ENCODE measurements at places on chromosomes 7 and 10.

DNA sequence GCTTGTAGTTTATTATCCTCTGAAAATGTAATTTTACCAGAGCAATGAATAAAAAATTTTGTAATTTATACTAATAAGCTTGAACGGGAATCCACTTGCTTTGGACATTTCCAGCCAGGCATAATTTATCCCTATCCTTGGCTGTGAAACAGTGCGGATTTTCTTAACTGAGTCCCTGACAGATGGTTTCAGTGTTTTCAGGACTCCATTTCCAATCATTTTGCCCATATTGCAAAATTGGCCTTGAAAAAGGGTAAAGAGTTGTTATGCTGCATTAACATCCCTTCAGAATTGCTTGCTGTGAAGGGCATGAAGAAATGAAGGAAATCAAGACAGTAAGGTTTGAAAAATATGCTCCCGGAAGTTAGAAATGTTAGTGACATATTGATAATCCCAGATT, 57.7 kb downstream of the NXPH1 start:
- no peak for DNase-seq

GRCh38 chr10:68139448-68140272, 30.4 kb downstream of the MYPN start:
- DNase-seq: no peak

- no peak for DNase-seq
Observed at GRCh38 chr7:83038787-83039186, 123.9 kb downstream of the PCLO start.

- DNase-seq: no peak
Observed at GRCh38 chr10:103636492-103636891, 143.0 kb downstream of the NEURL1 start.

GRCh38 chr10:64430690-64431323, 909.6 kb downstream of the REEP3 start:
- no peak for DNase-seq

GRCh38 chr7:5367661-5368060, 56.0 kb downstream of the TNRC18 start:
- DNase-seq: no peak

GRCh38 chr10:93993414-93993781, 333 bp upstream of the PLCE1 start:
- DNase-seq: no peak

DNA sequence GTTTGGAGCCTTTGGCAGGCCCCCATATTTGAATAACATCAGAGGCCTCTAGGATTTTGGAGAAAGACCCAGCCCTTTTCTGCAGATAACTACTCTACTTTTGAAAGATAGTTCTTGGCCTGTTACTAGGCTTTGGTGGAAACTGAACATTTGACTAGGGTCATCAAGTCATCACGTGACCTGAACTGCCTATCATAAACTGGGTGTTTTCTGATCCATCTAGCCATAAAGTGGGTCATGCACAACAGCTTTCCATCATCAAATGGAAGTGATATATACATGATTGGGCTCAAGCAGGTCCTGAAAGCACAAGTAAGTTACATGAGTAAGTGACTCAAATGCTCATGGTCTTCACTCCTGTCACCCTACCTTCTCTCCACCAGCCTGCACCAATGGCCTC, 552.3 kb upstream of the GRM3 start:
- DNase-seq: no peak

DNA sequence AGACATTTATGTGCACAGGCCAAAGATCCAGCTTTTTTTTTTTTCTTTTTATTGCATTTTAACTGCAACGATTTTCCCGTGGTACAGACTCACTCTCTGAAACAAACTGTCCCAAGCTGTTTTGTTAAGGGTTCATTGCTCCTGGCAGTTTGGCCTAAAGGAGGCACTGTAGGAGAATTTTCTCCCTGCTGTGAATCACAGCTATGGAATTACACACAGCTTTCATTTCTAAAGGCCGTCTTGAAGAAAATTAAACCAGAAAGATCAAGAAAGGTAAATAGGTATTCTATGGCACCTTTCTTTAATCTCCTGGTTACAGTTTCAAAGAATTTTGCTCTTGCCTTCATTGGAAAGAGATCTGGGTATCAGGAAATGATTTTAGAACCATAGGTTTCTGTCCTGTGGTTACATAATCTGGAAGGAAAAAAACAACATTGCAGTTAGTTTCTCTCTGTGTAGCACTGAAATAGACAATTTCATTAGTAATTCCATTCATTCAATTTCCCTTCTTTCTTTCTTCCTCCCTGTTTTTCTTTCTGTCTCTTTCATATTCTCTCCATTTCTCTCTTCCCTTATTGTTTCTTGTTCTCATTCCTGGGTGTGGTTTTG, 51.2 kb downstream of the PDK4 start:
- DNase-seq: no peak

- DNase-seq: peak; percentile 45
Observed at GRCh38 chr7:5396542-5396941, 27.1 kb downstream of the TNRC18 start.

DNA sequence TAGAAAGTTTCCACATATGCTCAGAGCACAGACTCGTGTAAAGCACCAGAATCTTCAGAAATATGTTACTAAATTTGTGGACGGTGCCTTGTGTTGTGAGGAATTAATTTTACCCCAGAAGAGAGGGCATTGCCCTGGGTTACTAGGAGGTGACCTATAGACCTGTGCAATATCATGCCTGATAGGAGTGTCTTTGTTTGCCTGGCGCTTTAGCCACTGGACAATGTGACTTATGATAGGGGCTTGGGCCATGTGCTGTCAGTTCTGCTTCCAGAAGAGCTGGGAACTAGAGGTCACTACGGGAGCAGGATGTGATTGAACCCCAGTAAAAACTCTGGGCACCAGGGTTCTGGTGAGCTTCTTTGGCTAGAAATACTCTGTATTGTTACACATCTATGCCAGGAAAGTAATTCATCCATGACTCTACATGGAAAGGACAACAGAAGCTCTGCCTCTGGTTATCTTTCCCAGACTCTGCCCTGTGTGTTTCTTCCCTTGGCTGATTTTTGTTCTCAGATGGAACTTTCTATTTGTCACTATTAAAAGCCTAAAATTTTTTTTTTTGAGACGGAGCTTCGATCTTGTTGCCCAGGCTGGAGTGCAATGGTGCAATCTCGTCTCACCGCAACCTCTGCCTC, 75.5 kb downstream of the SIRT1 start:
- no peak for DNase-seq

- no peak for DNase-seq
Observed at GRCh38 chr7:41885078-41885477, 182.2 kb upstream of the INHBA start.

- no peak for DNase-seq
Observed at GRCh38 chr7:155676052-155676451, 31.6 kb downstream of the RBM33 start.

DNA sequence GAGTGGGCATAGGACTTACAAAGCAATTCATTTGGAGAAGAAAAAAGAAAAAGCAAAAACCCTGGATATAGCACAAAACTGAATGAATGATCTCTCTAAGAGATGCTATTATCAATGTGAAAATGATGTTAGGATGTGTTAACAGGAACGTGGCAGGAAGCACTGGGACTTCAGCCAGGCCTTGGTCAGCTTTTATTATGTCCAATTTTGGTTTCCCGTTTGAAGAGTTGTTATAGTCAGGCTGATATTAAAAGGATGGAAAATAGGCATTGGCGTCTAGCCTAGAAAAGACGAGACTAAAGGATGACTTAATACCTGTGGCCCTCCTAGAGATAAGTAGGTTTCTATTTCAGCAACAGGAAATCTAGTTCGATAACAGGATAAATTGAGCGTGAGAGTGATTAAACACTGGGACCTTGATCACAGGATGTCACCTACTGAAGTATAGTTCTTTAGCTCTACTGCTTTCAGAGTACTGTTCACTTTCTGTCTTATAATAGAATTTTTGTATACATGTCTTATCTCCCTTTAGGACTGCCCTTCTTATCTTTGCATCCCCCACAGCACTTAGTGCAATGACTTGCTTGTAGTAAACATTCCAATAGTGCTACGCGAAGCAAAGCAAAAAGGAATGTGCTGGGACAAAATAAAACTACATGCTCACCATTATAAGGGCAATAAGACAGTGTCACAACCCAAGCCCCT, 99.8 kb upstream of the AGBL3 start:
- DNase-seq: no peak

- no peak for DNase-seq
Observed at GRCh38 chr10:33521062-33521461, 186.6 kb upstream of the NRP1 start.

DNA sequence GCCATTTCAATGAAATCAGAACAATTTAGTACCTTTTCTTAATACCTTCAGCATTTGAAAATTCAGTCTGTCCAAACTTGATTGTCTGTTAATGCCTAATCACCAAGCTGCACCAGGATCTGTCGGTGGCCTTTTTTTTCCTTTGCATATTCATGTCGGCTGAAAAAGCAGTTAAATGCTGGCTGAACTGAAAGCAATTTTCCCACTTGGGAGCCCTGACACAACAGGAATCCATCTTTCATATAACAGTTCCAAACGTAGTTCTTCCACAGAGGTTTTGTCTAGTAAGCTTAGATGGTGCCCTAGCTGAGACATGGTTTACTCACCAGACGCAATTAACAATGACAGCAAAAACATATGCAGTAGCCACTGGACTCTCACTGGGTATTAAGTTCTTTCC, 83.6 kb upstream of the CHCHD3 start:
- DNase-seq: no peak

- no peak for DNase-seq
Observed at GRCh38 chr7:75920431-75921161, 5.6 kb downstream of the POR start.

GRCh38 chr10:119135513-119135881, 30.0 kb downstream of the SFXN4 start:
- no peak for DNase-seq

- no peak for DNase-seq
Observed at GRCh38 chr10:71629131-71629530, 90.4 kb downstream of the C10orf105 start.

GRCh38 chr7:100914879-100915447, 19.3 kb upstream of the ACHE start:
- DNase-seq: no peak

- no peak for DNase-seq
Observed at GRCh38 chr7:151869968-151870918, 6.7 kb downstream of the PRKAG2 start.

- no peak for DNase-seq
Observed at GRCh38 chr10:71099731-71100361, 112.5 kb upstream of the UNC5B start.

DNA sequence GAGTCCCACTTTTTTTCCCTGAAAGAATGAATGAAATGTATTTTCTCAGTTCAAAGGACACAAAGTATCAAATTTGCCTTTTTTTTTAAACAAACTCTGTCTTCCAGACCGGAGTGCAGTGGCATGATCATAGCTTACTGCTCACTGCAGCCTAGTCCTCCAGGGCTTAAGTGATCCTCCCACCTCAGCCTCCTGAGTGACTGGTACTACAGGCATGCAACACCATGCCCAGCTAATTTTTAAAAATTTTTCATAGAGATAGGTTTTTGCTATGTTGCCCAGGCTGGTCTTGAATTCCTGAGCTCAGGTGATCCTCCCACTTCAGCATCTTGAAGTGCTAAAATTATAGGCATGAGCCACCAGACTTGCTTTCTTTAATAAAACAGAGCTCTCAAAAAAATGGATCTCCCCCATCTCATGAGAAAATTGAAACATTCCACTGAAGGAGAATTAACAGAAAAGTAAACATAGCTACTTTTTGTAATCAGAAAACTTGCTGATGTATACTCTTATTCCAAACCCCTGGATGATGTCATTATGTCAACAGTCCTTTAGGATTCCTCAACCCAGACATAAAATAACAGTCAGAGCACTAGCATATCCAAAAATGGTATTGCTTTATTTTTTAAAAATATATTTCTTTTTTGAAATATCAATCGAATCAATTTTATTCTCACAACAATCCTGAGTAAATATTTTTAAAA, 12.3 kb upstream of the TRDMT1 start:
- no peak for DNase-seq

DNA sequence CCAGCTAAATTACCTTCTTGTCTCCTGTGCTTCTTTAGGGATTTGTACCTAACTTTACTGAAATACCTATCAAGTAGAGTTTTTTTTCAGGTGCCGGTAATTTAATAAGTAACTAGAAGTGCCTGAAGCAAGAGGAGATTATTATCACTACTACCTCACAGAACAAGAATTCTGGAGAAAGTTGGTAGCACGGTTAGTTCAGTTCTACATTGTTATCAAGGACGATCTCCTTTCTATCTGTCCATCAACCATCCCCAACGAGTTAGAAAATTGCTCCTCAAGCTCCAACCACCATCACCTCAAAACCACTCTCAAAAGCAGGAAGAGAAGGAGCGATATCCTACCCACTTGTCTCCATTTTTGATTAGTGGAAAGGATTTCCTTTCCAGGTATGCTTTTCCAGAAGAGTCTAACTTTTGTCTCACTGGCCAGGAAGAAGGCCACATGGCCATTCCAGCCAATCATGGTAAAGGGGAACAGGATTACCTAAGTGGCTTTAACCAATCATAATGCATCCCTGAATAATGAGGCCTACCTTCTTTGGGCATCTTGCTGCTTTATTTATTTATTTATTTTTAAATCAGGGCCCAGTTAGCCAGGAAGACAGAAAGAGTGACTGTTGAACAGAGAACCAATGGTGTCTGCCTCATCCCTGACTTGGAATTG, 265.2 kb downstream of the SNX13 start:
- DNase-seq: no peak

DNA sequence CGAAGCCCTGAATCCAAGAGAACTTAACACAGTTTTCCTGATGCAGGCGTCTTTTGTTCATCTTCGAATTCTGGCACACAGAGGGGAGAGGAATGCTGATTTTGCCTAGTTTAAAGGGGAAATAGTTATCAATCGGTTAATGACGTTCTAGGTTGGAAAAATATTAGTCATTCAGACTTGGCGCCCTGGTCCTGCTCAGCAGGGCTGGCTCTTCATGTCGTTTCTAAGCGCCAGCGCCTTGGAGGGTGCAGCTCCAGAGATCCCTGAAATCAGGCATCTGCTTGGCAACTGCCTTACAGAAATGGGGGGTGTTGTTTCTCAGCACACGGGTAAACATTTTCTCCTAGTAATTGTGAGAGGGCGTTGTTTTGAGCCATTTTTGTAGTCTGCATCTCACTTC, 1.3 kb upstream of the PRTFDC1 start:
- DNase-seq: no peak

- no peak for DNase-seq
Observed at GRCh38 chr10:4543938-4544533, 282.0 kb upstream of the AKR1E2 start.

DNA sequence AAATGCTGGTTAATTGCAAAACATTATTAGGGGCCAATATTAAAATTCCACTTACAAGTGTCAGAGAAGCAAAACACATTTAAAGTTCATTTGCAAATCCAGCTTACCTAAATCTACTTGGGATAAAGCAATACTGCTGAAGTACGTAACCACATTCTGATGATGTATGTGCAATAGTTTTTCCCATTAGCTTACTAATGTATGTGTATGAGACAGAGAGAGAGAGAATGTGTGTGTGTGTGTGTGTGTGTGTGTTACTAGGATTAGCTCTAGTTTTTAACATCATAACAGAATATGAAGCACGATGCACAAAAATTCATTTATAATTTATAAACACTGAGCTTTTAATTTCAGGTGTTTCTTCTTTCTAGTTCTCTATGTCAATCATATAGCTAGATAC, 1074.2 kb upstream of the C7orf33 start:
- no peak for DNase-seq
